ENCODE measurements at places on chromosomes 5 and 9. TPM values are rescaled to one million over a fixed set of nuclear protein-coding genes. Genes with fewer than 3 reads are reported as not detected.

DNA sequence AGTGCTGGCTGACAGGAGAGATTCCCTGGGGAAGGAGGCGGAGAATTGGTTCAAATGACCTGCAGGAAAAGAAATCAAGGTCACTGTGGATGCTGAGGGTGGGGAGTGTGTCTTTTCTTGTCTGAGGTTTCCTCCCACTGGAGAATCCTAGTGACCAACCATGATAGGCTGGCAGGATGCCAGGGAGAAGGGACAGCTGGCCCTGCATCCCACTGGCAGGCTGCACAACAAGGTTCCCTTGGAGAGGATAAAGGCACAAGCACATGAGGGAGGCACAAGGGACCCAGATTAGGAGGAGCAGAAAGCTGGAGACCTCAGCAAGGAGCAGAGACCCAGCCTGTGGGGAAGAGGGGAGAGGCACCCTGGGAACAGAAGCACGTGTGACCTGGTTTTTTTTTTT, 11.4 kb upstream of the ZDHHC12 start:
- no peak for DNase-seq

GRCh38 chr5:179623906-179624741, 653 bp upstream of the HNRNPH1 start:
- DNase-seq: no peak

DNA sequence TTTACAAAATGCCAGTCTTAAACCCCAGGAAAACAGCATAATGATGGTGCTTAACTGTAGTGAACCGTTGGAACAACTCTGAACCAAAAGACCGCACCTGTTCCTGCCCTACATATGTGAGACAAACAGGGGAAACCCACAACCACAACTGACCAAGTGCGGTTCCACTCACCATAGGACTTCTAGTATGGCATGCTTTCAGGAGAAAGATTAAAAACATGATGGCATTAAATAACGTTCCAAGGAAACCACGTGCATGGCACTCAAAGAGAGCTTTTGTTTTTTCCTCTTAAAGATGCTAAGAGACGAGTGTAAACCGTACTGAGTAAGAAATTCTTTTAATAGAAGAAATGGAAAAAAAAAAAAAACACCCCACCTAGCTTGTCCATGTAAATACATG, 119.8 kb downstream of the SSBP2 start:
- DNase-seq: no peak

DNA sequence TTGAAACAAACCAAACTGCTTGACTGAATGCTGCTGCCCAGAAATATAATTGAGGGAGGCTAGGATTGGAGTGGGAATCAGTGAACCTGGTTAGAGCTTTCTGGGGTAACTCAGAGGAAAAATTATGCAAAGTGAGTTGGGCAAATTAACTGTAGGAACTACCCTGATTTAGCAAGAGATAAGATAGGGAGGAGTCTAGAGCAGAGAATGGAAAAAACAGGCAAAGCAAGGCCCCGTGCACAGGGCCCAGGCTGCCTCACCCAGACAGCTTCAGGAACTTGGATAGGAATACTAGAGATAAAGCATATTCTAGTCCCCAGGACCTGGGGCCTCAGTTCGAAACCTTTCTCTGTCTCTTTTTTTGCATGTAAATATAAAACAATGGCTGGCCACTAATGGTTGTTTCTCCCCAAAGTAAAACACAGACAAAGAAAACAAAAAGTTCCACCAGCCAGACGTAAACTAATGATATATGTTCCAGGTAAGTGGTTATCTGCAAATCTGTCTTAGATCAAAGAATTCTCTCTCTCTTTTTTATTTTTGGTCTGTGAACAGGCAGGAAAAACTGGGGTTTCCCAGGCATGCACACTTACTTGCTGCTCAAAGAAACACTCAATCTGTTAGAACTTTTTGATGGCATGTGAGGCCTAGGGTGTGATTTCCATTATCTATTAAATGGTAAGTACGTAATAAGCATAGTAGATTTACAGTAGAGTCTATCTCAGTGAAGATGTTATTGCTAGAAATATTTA, 168.1 kb upstream of the MAP3K1 start:
- DNase-seq: no peak

RMRP gene
- polyA plus RNA-seq: not detected

MTX3 gene
- polyA plus RNA-seq: 30.3 TPM

DNA sequence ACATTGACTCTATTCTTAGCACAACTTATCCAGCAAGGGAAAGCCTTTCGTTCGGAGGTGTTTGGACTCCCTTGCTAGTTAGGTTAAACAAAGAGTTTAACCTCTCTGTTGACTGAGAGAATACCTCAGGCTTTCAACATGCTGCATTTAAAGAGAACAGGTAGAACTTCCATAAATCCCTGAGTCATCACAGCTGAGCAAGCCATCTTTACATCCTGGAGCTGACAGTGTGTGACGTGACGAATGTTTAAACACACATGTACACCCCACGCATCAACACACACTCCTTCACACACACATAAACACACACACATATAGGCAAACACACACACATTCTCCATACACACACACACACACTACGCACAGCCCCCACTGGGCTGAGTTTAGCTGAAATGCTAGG, 152.8 kb downstream of the ADAMTS12 start:
- no peak for DNase-seq

LCN6 gene
- polyA plus RNA-seq: not detected

GRCh38 chr9:18864516-18864915, 168.5 kb downstream of the SAXO1 start:
- no peak for DNase-seq

DNA sequence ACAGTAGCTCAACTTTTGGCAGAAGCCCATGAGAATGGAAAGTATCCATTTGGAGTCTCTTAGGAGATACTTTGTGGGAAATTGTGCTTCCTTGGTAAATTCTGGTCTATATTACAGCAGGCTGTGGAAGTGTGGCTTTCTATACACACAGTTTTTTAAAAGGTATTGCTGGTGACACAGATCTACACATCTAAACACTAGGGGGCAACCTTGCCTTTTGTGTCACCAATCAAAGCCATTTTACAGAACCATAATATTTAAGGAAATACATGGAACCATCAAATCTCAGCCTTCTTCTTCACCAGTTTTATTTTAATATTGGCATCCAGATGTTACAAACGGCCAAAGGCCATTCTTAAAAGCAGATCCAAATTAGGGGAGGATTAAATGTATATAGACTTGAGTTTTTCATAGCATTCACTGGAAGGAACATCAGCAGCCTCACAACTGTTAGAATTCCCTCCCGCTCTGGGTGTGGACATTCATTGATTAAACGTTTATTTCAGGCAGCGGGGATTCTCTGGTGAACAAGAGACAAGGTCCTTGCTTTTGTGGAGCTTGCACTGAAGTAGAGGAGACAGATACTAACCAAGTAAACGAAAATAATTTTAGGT, 132.4 kb upstream of the EPB41L4A start:
- peak; percentile 52 for DNase-seq

DNA sequence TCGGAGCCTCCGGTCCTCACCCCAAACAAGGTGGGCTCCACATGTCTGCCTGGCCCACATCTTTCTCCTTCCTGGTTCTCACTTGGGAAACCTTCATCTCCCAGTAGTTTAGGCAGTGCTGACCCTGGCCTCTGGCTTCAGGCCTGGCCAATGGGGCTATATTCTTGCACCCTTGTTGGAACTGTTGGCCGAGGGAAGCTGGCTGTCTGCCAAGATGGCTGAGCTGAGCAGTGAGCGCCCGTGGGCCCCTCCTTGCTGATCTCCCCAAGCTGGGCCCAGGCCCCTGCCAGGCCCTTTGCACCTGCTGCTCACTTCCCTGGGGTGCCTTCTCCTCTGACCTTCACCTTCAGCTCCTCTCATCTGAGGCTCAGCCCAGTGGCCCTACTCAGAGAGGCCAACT, 31.3 kb downstream of the TSPAN17 start:
- DNase-seq: no peak

GRCh38 chr5:76489877-76490688, 87.0 kb downstream of the IQGAP2 start:
- DNase-seq: no peak

SPATA31C1 gene
- polyA plus RNA-seq: 0.33 TPM

DRD1 gene
- not detected for polyA plus RNA-seq

DNA sequence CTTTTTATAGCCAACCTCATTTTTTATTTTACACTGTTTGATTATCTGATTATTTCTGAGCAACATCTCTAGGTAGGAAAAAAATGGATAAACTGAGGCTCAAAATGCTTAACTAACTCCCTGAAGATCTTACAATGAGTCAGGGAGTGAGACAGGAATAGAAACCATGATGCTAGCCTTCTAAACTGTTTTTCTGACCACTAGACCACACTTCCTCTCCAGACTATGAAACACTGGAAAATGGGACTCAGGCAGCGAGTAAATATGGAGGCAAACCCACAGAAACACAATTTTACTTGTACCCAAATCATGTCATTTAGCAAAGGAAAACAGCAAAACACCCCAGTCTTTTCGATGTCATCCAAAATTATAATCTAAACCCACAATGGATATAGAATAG, 129.9 kb upstream of the ANKH start:
- DNase-seq: no peak

GRCh38 chr9:4873066-4873465, 80.3 kb downstream of the RCL1 start:
- no peak for DNase-seq

GRCh38 chr5:133274597-133274935, 222.8 kb downstream of the HSPA4 start:
- DNase-seq: peak; percentile 63

FANCG gene
- 39.4 TPM for polyA plus RNA-seq

GRCh38 chr5:50763846-50764245, 97.4 kb downstream of the PARP8 start:
- no peak for DNase-seq

DNA sequence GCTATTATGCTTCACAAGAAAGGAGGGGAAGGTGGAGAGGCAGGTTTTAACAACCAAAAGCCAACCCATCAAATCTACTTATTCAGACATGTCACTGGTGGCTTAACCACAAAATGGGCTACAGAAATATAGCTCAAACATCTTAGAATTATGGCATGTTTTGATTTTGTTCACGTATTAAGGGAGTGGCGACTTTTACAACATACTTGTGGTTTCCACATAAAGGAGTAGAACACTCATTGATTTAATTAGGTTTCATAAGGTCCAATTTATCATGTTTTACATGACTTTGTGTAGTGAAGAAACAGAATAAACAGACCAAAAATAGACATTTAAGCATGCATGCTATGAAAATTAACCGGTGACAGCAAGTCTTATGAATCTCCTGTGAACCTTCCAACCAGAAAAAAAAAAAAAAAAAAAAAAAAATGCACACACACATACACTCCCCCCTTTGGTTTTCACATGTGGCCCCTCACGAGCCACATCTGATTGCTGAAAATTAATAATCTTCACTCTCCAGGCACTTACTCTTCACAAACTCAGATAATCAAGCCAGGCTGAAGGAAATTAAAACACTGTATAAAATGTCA, 5.4 kb downstream of the ZNF608 start:
- no peak for DNase-seq

DNA sequence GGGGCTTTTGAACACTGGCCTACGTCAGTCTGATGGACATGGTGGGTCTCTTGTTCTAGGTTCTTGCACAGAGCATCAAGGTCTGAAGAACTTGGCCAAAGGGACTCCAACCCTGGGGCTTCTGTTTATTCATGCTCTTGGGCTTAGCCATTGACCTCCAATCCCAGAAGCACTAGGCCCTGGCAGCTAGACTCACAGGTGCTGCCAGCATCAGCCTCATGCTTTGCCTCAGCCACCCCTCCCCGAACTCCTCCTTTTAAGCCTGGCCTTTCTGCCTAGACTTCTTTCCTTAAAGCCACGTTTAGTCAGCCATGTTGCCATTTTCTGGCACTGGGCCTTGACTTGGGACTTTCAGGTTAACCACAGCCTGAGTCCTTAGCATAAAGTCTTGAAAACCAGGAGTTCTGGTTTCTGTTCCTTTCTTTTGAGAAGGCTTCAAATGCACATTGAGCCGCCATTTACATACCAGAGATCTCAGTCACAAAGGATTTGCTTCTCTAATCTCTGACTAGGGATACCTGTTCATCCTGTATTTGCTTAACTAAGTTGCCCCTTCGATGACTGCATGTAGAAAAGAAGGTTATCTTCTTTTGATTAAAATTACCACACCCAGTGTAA, 54.7 kb downstream of the ANGPTL2 start:
- no peak for DNase-seq

DNA sequence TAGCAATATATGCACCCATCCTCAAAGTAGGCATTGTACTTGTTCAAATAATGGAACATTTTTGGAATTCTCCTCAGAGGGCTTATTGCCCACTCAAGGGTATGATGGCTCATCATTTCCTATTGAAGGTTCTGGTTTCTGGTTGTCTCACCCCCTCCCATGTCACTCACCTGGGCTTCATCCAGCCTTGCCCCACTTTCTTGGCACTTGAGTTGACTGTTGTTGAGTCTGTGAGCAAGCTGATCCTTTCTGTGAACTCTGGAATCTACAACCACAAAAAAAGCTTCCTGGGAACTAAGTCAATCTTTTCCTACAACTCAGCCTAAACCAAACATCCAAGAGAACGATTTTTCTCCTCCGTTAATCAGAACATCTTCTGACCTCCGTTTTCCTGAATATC, 73.9 kb upstream of the ANKH start:
- no peak for DNase-seq

TMEM174 gene
- polyA plus RNA-seq: 22.4 TPM

GRCh38 chr5:78808380-78808779, 159.8 kb upstream of the LHFPL2 start:
- DNase-seq: no peak

- no peak for DNase-seq
Observed at GRCh38 chr5:7218141-7218540, 177.8 kb upstream of the ADCY2 start.

DIPK1B gene
- polyA plus RNA-seq: 35.8 TPM

SLC6A19 gene
- 66.0 TPM for polyA plus RNA-seq

DNA sequence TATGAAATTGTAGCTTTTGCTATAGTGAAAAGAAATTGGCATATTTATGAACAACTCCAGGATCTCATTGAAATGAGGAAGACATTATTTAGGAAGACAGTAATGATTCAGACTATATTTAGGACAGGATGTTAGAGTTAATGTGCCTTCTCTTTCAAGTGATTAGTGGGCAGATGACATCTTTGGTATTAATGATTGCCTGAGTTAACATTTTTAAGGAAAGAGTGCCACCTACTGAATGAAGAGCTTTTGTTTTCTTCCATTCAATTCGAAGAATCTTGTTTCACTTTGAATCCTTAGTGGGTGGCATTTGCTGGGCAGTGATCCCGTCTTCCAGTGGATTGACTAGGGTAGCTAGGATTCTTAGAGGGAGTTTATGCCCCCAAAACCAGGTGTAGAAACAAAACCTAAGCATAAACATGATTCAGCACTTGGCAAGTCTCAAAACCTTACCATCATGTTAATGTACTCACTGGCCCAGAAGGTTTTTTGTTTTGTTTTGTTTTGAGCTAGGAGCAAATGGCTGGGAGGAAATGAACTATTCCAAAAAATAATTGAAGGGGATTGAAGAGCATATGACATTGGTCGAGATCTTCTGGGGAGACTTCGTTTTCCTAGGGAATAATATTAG, 23.2 kb downstream of the MAP3K1 start:
- no peak for DNase-seq

DNA sequence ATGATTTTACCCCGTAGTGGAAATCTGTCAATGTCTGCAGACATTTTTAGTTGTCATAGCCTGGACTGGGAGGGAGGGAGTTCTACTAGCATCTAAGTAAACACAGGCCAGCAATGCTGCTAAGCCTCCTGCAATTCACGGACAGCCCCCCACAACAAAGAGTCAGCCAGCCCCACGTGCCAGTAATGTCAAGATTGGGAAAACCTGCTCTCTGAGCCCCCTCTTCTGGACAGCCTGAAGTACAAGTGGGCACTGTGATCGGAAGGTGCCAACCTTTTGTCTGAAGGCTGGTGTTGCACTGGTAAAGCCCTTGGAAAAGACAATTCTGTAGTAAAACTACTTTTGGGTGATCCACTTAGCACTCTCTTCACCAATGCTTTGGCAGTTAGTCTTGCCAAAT, 154.5 kb downstream of the TARS1 start:
- no peak for DNase-seq
